ENCODE measurements at places on chromosomes 12 and 14.

- DNase-seq = no peak
Observed at GRCh38 chr14:105059035-105059924, 6.0 kb downstream of the GPR132 start.

- no peak for DNase-seq
Observed at GRCh38 chr12:14982991-14983390, 10.1 kb downstream of the PDE6H start.

DNA sequence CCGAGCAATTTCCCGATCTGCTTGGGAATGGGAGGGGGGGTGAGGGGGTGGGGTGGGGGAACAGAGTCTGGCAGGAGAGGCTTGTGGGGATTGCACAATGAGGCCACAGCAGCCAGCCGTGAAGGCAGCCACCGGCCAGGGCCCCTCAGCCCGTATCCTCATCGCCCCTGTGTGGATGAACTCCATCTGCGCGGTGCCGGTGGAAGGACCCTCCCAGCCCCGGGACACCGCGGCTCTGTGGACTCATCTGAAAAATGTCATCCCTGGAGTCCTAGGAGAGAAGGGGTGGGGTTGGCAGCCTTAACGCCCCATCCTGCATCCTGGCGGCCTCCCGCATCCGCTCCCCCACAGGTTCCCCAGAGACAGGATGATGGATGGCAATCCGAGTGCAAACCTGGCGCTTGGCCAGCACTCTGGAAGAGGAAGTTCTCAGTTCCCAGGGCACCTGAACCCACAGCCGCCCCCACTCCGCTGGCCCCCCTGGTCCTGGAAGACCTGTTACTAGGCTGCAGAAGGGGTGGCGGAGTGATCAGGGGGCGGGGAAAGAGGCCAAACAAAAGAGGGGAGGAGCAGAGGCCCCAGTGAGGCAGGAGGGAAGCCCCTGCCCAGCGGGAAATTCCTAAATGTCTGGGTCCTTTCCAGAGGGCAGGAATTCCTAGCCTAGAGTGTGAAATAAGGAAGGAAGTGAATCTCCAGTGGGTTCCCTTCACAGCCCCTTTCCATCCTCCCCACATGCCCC is 1.2 kb upstream of the TNFAIP2 start:
- peak; percentile 92 for DNase-seq

- DNase-seq = no peak
Observed at GRCh38 chr14:63642656-63643382, 1.1 kb upstream of the WDR89 start.

GRCh38 chr12:1869145-1869544 is 48.8 kb downstream of the LRTM2 start:
- no peak for DNase-seq

DNA sequence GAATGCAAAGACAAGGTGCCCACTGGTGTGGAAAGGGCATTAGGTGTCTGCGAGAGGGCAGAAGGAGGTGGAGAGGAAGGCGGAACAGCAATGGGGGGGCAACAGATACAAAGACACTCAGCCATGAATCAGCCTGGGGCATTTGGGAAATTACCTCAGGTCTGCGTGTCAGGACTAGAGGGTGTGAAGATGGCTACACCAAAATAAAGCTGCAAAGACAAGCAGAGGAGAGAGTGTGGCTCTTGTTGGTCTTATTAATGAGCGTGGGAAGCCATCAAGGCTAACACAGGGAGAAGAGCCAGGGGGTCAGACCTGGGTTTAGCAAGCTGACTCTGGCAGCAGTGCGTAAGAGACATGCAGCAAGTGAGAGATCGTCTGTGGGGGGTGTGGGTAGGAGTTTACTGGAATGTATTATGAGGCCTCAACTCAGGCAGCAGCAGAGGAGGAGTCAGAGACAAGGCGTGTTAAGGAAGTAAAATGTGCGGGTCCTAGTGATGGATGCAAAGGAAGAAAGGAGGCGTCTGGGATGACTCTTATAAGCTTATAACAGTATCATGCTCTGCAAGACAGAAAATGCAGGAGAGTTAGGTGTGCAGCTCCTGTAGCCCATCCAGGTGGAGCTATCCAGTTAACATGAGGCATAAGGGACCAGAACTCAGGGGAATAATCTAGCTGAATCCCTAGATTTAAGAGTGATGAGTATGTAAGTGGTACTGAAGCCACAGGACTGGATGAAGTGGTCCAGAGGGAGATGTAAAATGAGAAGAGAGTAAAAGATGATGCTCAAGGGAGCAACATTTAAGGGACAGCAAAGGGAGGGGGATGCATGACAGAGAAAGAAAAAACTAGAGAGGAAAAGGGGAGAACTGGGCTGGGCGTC is 50.4 kb downstream of the KCNK10 start:
- no peak for DNase-seq

- DNase-seq = no peak
Observed at GRCh38 chr14:62206456-62206855, 444.2 kb downstream of the SNAPC1 start.

- DNase-seq = no peak
Observed at GRCh38 chr12:80829767-80830166, 108.0 kb downstream of the LIN7A start.

- no peak for DNase-seq
Observed at GRCh38 chr12:93166541-93167307, 211.0 kb upstream of the NUDT4 start.

- DNase-seq = no peak
Observed at GRCh38 chr12:106511365-106511764, 71.4 kb upstream of the RFX4 start.

GRCh38 chr12:713281-713875 is 39.0 kb upstream of the WNK1 start:
- DNase-seq = no peak

DNA sequence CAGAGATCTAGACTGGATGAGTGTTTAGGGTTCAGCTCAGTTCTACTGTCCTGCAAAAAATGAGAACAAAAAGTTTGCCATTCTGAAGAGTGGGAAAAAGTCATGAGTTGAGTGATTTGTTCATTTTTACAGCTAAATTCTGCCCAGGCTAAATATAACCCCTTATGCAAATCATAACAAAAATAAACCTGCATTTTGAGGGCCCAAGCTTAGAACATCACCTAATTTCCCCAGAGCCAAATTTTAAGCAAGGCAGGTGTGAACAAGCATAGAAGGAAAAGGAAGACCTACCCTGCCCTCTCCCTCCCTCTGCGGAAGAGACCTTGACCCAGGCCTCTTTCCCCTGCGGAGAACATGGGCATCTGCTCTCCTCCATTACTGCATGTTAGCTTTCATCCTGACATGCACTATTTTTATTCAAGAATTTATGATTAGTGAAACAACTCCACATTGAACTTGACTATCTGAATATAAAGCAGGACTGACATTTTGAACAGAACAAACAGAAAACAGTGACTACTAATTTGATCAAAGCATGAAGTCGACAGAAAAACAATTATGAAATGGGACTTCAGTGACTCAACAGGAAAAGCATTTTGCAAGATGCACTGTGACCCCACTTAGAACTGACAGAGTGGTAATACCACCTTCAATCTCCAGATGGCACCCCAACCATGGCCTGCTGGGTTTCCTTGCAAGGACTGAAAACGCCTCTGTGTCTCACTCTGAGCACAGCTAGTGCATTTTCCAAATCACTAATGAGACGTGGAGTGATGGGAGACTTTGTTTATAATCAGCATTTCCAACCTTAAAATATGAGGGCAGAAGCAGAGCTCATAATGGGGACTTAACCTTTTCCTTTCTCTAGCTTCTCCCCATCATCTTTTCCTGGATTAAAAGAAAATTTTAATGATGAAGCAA is 30.9 kb upstream of the SELPLG start:
- DNase-seq = peak; percentile 95

DNA sequence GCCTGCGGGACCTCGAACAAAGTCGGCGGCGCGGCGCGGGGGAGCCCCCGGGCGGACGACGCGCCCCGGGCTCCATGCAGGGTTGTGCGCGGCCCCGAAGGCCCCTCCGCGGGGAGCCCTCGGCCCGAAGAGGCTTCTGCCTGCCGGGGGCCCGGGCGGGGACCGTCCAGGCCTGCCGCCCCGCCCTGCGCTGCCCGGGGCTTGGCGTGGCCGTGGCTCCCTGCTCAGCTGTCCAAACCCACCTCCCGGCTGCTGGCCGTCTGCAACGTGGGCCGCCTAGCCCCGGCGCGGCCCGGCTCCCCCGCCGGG is 670 bp downstream of the DYRK2 start:
- DNase-seq = no peak

GRCh38 chr12:121873216-121873569 is 14.5 kb upstream of the HPD start:
- DNase-seq = no peak

GRCh38 chr14:72945356-72946027 is 19.2 kb downstream of the DCAF4 start:
- no peak for DNase-seq

GRCh38 chr12:3253682-3254275 is 176.6 kb downstream of the TSPAN9 start:
- DNase-seq = no peak

DNA sequence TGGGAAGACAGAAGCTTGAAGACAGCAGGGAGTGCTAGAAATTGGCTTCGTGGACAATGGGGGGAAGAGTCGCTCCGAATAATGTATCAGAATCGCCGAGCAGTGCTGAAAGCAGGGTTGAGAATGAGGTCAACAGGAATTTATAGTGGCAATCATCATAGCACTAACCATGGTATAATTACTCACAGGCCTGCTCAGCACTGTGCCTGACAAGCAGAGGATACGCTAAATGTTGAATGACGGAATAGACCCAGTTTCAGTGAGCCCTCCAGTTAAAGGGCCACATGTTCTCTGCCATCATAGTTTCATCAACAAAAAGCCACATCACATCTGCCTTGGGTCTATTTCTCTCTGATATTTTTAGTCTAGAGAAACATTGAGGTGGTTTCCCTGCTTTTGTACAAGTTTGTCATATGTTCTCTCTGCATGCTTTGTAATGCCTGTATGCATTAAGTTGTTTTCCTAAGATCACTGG is 130.3 kb upstream of the EGLN3 start:
- DNase-seq = no peak

GRCh38 chr12:42288544-42288943 is 37.4 kb downstream of the ZCRB1 start:
- DNase-seq = no peak

- DNase-seq = no peak
Observed at GRCh38 chr14:102905116-102906108, 17.1 kb upstream of the AMN start.

- no peak for DNase-seq
Observed at GRCh38 chr12:110458756-110459155, 8.6 kb upstream of the ARPC3 start.

DNA sequence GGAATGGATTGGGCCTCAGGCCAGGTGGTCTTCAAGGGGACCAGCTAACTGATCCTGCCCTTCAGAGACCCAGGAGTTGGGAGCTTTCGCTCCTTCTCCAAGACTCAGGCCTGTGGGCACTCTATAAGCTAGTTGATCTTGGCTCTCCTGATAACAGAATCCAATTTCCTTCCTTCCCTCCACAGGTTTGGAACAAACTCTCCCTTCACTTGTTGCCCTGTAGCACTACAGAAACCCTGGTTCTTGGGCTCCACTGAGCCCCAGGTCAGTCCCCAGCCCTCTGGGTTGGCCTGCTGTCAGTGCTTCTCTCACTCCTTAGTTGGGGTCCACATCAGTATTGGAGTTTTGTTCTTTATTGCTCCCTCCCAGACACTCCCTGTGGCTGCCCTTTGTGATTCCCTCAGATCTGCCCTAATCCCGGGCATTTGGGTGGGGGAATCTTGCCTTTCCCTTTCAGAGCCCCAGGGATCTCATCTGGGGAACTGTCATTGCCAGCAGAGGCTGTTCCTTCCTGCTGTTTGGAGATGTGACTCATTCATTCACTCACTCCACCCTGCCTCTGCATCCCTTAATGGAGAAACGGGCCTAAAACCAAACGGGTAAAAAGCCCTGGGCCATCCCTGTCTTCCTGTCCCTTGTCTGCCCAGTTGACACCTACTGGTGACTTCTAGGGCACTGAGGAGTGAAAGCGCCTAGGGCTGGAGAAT is 4.4 kb upstream of the GPD1 start:
- DNase-seq = no peak

- no peak for DNase-seq
Observed at GRCh38 chr14:101584055-101584859, 23.0 kb downstream of the DIO3 start.

DNA sequence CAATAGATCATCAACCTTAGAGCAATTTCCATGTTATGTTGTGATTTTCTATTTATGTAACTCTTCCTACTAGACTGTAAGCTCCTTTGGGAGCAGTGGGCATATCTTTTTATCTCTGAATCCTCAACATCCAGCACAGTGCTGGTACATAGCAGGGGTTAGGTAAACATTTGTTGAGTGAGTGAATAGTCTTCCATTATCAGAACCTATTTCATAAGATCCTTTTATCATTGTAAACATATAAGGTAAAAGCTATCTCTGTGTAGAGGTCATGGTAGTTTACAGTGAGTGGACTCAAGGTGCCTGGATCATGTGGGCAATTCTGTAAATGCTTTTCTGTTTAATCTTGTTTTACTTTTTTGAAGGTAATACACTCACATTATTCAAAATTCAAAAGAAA is 15.1 kb downstream of the FKBP11 start:
- no peak for DNase-seq

GRCh38 chr12:108792361-108793292 is 61.3 kb upstream of the CORO1C start:
- no peak for DNase-seq

DNA sequence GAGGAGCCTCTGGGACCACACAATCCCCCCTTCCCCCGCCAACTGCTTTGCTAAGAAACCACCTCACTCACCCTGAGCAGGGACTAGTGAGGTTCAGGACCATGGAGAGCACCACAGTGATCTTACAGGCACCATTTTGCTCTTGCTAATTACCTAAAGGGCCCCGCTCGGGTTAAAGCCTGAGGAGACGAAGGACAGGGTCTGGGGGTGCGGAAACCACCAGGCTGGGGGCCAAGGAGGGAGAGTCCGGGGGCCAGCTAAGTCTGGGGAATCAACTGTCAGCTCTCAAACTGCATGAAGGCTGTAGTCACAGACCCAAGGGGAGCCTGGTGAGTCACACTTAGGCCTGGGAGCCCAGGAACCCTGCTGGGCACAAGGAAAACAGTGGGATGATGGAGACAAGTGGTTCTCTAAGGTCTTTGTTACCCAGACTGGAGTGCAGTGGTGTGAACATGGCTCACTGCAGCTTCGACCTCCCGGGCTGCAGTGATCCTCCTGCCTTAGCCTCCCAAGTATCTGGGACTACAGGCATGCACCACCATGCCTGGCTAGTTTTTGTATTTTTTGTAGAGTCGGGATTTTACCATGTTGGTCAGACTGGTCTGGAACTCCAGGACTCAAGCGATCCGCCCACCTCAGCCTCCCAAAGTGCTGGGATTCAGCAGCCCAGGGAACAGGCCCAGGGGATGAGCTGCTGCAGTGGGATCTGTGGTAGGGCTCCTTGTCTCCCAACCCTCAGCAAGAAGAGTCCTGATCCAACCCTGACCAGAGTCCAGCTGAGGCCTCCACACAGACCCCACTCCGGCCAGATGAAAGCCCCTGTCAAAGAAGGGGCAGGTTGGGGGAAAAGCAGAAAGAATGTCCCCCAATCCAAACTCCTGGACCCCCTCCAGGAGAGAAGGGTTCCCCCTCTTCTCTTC is 98.8 kb downstream of the CALM1 start:
- DNase-seq = peak; percentile 69

- peak; percentile 34 for DNase-seq
Observed at GRCh38 chr12:15171012-15171655, 50.1 kb downstream of the RERG start.

GRCh38 chr14:69375182-69375581 is 22.9 kb downstream of the ERH start:
- DNase-seq = no peak

GRCh38 chr14:104434214-104435076 is 145.1 kb upstream of the C14orf180 start:
- no peak for DNase-seq

GRCh38 chr14:76955575-76956315 is 72.8 kb downstream of the IRF2BPL start:
- peak; percentile 47 for DNase-seq

- peak; percentile 90 for DNase-seq
Observed at GRCh38 chr12:12510141-12510540, 52.5 kb downstream of the DUSP16 start.

Data from ACHN (cell line).